Sigmoid colon (tissue), 7 donors: ENCODE measurements at places on chromosomes 1 and 21.

GRCh38 chr1:221439747-221440501, 302.0 kb downstream of the DUSP10 start:
- DNase-seq, result no peak

- DNase-seq, result no peak
These were observed 2.6 kb downstream of the GATAD2B start for GRCh38 chr1:153919876-153920852.

- DNase-seq, result no peak
These were observed 402.1 kb upstream of the B3GALT2 start for GRCh38 chr1:193588311-193589082.

GRCh38 chr1:208089761-208090370, 154.3 kb downstream of the PLXNA2 start:
- DNase-seq, result peak; percentile 74

DNA sequence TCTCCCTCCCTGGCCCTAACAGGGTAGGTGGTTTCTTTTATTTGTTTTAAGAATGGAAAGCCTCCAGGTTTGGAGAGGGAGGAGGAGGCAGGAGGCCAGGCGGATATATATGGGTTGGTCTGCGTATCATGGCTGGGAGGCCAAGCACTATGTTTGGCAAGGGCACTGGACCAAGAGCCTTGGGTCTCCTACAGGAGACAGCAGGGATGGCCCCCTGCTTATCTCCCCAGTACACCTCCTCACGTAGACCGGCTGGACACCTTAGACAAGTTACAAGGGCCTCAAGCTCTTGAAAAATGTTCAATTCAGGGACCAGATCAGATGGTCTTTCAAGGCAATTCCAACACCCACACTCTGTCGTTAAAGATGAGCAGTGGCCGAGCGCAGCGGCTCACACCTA, 10.9 kb downstream of the SLC41A1 start:
- DNase-seq, result no peak

DNA sequence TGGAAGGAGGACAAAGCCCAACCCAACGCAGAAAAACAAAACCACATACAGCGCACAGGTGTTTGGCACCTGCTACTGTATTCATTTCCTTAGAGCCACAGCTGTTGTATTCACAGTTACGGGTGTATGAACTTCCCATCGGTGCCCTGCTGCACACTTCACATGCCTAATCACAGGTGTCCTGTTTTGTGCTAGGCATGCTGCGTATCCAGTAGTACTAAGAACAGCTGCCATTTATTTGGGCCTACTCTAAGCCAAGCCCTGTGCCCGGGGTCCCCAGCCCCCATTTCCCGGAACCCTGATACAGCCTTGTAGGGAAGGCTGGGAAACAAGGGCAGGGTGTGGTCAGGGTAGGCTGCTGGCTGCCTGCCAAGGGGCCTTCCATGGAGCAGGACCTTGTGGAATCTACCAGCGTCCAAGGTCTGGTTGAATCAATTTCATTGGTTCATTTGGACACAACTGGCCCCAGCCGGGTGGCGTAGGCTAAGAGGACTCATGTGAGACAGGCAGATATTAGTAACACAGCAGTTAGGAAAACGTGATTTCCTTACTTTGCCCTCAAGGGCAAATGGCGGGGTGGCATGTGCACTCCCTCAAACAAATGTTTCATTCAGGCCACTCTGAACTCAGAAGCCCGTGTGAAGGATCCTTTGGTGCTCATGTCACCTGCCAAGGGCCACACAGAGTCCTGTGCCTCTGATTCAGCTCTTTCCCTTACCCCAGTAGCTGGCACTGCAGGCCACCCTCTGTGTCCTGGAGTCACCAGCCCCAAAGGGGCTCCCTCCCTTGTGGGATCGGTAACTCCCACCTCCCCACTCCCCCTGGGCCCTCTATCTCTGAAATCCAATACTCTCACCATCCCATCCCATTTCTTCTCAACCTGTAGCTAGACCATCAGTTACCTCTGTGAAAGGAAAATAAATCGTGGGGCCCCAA, 986 bp upstream of the RNF186 start:
- DNase-seq, result no peak
